ENCODE measurements at places on chromosomes 4 and X. TPM values are rescaled to one million over a fixed set of nuclear protein-coding genes. Genes with fewer than 3 reads are reported as not detected.

DNA sequence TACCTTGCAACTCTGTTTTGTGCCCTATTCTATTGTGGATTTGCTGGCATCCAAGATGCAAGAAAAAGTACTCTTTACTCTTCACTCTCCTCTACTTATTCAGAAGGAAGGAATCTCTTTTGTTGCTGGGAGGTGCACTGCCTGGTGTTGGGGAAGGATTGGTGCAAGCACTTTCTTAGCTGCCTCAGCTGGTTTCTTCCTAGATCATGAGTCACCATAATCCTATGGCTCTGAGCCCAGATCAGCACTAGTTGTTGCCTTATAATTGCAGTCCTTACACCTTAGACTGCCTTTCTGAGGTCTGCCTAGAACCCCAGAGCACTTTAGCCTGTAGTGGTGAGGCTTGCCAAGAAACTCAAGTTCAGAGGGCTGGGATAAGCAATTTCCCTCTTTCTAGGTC lies 37.0 kb upstream of the CT83 start:
- no peak for DNase-seq

DNA sequence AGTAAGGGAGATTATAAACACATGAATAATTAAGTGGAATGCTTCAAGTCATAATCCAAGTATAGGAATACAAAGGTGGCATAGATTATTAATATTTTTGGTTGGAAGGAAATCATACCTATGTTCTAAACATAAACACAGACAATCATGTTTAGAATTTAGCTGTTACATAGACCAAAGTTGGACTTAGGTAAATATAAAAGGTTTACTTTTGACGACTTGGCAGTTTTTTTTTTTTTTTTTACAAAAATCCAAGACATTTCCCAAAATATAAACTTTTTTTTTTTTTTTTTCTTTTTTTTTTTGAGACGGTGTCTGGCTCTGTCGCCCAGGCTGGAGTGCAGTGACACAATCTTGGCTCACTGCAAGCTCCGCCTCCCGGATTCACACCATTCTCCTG lies 3.5 kb upstream of the N4BP2 start:
- DNase-seq, result no peak

- DNase-seq, result no peak
Observed at GRCh38 chr4:87037671-87038334, 103.0 kb downstream of the AFF1 start.

DNA sequence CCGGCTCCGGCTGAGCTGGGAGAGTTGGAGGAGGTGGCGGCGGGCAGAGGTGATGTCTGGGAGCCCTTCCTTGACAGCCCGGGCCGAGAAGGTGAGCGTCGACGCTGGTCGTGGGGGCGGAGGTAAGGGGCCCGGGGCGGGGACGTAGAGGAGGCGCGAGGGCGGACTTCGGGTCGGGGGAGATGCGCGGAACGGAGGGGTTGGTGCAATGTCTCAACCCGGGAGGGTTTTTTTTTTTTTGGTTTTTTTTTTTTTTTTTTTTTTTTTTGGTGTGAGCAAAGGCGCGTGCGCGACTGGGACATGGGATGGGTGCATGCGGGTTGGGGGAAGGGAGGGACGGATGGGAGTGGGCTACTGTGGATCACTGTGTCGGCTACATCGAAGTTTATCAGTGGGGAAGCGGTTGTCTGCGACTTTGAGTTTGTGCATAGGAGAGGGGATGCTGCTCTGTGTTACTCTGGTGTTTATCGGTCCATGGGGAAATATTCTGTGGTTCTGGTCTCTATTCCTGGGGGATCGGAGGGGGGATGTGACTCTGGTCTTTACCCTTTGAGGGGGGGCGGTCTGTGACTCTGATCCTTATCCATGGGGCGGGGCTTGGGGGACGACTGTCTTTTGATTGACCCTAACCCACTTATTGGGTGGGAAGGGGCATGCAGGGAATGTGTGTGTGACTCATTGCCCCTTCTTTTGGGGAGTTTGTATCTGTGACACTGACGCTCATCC lies 537 bp downstream of the RBM10 start:
- no peak for DNase-seq

DNA sequence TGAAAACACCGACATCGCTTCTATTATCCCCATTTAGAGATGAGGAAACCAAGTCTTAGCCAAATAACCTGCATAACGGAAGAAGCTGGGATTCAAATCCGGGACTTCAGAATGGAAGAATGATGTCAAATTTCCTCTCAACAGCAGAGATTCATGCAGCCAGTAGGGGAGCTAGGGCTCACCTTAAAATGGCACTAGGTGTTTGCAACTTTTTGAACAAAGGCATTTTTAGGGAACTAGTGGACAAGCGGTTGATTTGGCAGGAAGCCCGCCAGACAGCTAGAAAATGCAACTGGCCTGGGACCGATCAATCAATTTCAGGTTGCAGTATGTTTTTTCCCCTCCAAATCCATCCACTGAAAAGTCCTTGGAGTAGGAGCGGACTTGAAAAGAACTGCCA lies 224.2 kb downstream of the PTTG2 start:
- no peak for DNase-seq

DNA sequence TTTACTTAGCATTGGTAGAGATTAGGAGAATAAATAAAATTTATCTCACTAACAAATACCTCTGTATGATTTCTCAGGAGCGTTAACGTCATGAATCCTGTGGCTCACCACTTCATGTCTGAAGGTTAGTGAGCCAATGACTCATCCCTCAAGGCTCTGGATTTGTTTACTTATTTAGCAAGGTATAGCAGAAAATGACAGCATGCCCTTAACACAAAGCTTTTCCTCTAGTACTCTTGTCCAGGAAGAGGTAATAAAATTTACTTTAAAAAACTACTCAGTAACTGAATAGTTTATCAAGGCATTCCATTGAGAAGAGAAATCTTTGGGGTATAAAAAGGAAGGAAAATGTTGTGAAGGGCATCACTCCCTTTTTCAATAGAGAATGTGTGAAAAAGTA lies 823.8 kb downstream of the CCSER1 start:
- no peak for DNase-seq

DNA sequence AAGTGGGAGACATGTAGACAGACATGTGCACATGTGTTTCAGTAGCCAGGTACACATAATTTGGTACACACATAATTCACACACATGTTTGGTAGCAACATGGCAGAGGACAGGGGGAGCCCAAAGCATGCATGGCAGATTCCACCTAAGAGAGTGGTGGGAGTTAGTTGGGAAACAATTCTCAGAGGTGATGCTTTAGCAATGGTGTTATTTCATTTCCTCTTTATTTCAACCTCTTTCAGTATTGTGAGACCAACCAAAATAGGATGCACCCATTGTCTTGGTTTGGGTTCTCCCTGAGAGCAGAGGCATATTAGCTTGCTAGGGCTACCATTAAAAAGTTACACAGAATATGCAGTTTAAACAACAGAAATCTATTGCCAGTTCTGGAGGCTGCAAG lies 92.2 kb upstream of the ANXA3 start:
- DNase-seq, result no peak

DNA sequence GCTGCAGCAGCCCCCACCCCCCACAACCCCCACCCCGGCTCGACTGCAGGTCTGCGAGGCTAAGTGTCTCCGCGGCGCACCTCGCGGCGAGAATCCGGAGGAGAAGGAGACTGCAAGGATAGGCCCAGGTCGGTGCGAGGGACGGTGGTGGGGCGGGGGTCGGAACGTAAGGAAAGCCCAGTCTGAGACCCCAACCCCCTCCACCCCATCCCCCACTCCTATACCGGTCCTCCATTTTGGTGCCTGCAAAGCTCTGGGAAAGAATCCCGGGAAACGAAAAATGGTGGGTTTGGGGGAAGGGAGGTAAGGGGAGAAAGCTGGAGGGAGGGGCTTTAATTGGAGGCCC lies 614 bp downstream of the BEX3 start:
- peak; percentile 47 for DNase-seq

DNA sequence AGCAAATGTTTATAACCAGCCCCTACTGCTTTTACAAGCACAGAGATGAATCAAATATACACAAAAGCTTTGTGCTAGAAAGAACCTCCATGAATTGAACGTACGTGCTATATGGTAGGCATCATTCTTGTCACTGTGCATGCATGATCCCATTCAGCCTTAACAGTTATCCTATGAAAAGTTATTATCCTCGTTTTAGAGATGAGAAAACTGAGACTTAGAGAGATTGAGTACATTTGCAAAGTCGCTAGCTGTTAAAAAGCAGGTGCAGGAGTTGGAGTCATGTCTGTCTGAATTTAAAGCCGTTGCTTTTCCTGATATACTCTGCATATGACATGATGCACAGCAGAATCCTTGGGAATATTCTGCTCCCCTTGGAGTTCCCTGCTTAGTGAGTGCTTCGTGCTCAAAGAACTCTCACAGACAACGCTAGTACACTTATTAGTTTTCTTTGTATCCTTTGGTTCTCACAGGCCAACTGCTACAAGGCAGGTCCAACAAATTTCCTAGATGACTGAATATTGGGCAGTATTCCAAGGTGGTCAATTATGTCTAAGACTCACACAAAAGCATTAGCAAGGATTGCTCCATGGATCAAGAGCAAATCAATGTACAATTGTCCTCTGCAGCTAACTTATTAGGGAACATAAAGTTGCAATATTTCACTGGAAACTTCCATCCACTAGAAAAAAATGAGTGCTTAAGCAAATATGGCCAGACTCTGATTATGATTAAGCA lies 42.8 kb upstream of the TRIM2 start:
- DNase-seq, result no peak

DNA sequence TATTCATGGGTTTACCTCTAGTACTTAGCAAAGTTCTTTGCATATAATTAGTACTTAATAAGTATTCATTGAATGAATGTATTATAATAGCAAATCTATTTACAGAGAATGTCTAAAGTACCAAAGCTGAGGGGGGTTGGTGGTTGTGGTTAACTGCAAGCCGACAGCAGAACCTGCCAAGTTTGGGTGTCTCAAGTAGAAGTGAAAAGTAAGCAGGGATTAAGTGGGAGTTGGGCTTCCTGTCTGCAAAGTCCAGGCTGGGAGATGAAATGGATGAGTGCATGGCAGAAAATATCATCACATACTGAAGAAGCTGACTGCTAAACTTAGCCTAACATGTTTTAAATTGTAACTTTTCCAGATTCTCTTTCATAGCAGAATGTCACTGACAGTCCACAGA lies 169.6 kb downstream of the CAMK2D start:
- no peak for DNase-seq

- no peak for DNase-seq
Observed at GRCh38 chr4:70877556-70877955, 24.6 kb upstream of the MOB1B start.

DNA sequence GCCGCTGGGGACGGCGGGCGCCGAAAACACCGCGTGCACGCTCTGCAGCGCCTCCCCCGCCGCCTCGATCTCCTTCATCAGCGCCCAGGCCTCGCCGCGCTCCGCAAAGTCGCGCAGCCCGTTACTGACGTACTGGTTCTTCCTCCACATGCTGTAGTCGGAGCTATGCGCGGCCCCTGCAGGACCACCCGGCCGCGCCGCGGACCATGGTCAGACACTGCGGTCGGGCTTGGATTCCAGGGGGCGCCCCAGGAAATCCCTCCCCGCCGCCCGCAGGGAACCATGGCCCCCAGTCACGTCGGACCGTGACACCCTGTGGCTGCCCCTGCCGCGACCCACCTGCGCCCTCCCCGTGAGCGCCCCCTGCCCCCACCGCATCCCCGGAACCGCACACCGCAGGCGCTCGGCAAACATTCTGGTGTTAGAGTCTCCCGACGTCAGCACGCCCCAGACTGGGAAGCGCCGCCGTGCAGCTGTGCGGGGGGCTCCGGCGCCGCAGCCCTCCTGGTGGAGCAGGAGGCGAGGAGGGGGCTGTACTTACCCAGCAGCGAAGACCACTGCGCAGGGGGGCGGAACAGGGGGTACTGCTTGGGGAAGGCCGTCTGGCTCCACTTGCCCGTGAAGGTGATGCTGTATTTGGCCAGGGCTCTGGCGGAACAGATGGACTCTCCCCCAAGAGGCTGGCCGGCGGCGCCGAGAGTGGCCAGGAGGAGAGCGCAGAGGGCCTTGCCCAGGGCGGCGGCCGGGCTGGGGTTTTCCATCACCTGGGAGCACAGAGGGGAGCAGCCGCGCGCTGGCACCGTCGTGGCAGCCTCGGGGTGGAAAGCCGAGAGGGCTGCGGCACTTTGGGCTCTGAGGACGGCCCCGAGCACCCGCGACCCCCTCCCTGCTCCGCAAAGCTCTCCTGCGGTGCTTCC lies 814 bp downstream of the SPON2 start:
- no peak for DNase-seq

DNA sequence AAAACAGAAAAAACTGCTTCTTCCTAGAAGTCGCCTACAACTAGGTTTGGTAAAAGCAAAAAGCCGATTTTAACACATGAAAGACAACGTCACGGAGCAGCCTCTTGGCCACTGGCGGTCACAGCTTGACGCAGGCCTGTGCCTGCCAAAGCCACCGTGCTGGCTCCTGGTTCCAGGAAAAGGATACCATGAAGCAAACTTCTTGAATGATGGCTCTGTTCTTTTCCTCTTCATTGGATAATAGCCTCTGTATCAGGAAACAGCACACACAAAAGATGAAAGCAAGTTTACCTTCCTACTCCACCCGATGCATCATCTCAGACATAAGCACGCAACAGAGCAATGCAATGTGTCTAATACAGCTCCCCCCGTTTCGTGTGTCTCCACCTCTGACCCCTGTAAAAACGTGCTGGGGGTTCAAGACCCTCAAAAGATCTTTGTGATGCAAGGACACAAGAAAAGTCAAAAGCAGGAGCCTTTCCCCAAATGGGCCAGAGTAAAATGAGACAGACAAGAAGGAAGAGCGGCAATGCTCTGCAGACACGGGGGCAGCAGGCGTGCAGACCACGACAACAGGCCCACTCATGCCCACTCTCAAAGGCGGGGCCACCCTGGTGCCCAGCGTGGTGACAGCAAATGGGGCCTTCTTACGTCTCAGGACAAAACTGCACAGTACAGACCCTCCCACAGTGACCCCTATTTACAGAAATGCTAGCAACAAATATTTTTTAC lies 19.4 kb downstream of the GAK start:
- no peak for DNase-seq

GRCh38 chr4:3671571-3672464 lies 94.4 kb upstream of the ADRA2C start:
- peak; percentile 14 for DNase-seq

GRCh38 chrX:15814771-15815365 lies 24.6 kb downstream of the ZRSR2 start:
- DNase-seq, result no peak

DNA sequence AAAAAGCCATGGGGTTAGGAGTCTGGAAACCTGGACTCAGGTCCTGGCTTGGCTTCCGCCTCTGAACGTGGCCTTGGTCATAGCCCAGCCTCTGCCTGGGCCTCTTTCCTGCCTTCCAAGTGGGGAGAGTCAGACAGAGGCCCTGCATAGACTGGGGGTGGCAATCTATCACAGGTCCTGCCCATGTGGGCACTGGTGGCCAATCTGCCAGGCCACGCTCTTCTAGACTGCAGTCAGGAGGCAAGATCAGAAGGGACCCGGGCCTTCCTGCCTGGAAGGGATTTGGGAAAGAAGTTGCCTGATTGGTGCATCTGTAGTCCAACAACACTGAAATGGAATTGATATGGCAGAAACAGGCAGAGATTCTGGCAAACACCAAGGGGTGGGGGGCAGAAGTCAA lies 46.1 kb downstream of the CNGA2 start:
- DNase-seq, result no peak

SPACA5 gene
- not detected for total RNA-seq

HTN3 gene
- not detected for total RNA-seq

GAGE13 gene
- not detected for total RNA-seq

ARMCX1 gene
- 33.8 TPM for total RNA-seq

XPNPEP2 gene
- total RNA-seq, result 0.37 TPM

COX7B2 gene
- total RNA-seq, result not detected

SLC10A7 gene
- 3.1 TPM for total RNA-seq

FGD1 gene
- total RNA-seq, result 7.5 TPM
